Stimulated activated CD8-positive, alpha-beta memory T cell treated with anti-CD3 and anti-CD28 coated beads, Interleukin-2, amount 100 ng/mL, for 1 hour (primary cell): ENCODE measurements at places on chromosomes 2 and 18.
A peak's percentile ranks its signal among the peaks of the same experiment; 100 is the strongest.

- DNase-seq = no peak
These were observed 84.7 kb upstream of the PELI1 start for GRCh38 chr2:64228918-64229317.

DNA sequence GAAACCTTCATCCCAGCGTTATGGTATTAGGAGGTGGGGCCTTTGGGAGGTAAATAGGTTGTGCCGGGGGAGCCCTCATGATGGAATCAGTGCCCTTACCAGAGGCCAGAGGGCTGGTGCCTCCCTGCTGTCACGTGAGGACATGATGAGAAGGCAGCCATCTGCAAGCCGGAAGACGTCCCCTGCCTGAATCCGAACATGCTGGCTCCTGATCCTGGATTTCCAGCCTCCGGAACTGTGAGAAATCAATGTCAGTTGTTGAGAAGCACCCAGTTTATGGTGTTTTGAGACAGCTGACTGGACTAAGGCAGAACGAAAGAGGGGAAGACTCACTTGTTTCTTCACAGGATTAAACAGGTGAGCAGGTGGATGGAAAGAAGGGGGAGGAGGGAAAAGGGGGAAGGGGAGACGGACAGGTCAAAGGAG lies 13.0 kb upstream of the KLF11 start:
- no peak for DNase-seq

DNA sequence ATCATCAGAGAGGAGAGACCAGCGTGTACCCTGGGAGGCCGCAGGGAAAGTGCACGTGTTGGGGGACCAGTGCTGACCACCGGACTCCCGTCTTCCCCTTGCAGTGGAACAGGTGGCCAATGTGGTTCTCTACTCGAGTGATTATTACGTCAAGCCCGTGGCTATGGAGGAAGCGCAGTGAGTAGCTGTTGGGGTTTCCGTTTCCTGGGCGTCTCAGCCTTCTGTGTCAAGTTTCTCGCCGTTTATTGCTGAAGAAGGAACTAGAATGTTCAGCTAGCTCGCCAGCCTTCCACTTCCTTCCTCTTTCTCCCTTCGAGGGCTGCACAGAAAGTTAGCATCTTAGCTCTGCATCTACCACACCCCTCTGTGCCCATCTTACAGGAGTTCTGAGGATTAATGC lies 22.8 kb upstream of the DGKD start:
- DNase-seq = peak; percentile 57

DNA sequence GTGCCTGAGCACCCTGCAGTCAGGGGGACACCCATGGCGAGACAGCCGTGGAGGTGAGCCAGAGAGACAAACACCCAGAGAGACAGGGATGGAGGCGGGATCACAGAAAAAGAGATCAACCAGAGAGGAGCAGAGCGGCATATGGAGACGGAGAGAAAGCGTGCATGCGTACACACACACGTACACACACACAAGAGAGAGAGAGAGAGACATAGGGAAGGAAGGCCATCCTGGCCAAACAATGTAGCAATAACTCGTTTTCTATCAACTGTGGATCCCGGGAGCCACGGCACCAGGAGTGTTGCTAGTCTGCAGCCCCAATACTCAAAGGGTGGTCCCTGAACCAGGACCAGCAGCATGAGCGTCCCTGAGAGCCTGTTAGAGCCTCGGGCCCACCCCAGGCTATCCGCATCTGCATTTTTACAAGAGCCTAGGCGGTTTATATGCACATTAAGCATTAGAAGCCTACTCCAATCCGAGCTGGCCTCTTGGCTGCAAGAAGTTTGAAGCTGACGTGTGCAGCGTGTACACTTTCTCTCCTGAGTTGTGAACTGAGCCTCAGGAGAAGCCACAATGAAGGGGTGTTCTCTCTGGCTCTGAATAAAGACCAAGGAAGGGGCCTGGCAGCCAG lies 50.1 kb upstream of the MYCN start:
- DNase-seq = no peak

- DNase-seq = no peak
These were observed 52.2 kb upstream of the B3GNT2 start for GRCh38 chr2:62143696-62144095.

- no peak for DNase-seq
These were observed 180.4 kb downstream of the TWIST2 start for GRCh38 chr2:239028253-239028619.

GRCh38 chr2:157375384-157375783 lies 49.8 kb upstream of the ERMN start:
- no peak for DNase-seq

- DNase-seq = no peak
These were observed 72.9 kb upstream of the PARD3B start for GRCh38 chr2:204472375-204472774.

- no peak for DNase-seq
These were observed 5.7 kb upstream of the TMEM178A start for GRCh38 chr2:39659765-39660611.

DNA sequence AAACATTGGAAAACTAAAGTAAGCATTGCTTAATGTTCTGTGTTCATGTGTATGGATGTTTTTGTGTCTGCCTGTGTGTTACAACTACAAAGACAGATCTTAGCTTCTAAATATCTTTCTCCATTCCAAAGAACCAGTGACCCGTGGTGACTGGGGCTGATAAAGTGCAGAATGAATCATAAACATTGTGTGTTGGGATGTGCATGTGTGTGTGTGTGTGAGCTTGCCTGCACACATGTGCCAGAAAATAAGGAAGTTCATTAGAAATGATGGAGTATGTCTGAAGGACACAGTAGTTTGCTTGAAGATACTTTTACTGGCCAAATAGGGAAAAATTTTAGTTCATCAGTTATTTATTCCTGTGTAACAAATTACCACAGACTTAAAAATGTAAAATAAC lies 756.6 kb upstream of the CELF4 start:
- DNase-seq = no peak

GRCh38 chr2:219638948-219639755 lies 11.7 kb downstream of the SLC4A3 start:
- DNase-seq = no peak

DNA sequence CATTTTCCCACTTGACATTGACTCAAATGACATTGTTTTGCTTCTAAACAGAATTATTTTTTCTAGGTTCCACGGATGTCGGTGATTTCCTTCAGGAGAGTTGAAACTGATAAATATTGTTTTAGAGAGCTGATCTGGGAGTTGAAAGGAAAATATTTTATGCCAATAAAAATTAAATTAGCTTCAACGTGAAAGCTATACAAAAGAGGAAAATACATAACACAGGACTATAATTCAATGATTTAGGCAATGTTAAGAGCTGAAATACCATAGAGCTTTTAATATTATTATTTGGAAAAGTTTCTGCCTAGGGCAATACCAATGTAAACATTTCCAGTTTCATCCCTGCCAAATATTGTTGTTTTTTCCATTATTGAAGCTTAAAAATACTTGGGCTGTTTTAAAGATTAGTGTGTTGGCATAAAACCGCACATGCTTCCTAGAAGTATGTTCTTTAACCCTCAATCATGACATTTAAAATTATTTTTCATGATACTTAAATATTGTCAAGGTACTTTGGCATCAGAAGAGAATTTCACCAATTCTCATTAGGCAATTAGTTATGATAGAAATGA lies 18.6 kb upstream of the PDE1A start:
- no peak for DNase-seq

DNA sequence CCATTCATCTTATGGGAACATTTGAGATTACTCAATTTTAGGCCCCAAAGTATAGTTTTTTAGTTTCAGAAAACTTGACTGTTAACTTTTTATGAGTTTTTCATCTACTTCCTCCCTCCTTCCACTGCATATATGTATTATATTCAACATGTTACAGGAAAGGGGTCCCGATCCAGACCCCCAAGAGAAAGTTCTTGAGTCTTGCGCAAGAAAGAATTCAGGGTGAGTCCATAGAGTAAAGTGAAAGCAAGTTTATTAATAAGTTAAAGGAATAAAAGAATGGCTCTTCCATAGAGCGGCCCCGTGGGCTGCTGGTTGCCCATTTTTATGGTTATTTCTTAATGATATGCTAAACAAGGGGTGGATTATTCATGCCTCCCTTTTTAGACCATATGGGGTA lies 172.6 kb downstream of the MCFD2 start:
- DNase-seq = no peak

DNA sequence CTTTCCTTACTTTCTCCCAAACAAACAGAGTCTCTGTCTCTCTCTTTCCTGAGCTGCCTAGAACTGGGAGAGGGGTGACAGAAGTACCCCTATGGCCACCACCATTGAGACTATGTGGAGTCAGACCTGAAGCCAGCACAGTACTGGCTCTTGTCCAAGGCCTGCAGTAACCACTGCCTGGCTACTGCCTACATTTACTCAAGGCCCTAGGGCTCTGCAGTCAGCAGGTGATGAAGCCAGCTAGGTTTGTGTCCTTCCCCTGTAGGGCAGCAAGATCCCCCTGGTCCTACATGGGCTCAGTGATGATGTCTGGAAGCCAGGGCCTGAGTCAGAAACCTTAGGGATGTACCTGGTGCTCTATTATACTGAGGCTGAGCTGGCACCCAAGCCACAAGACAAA lies 12.2 kb downstream of the MYO3B start:
- DNase-seq = no peak

DNA sequence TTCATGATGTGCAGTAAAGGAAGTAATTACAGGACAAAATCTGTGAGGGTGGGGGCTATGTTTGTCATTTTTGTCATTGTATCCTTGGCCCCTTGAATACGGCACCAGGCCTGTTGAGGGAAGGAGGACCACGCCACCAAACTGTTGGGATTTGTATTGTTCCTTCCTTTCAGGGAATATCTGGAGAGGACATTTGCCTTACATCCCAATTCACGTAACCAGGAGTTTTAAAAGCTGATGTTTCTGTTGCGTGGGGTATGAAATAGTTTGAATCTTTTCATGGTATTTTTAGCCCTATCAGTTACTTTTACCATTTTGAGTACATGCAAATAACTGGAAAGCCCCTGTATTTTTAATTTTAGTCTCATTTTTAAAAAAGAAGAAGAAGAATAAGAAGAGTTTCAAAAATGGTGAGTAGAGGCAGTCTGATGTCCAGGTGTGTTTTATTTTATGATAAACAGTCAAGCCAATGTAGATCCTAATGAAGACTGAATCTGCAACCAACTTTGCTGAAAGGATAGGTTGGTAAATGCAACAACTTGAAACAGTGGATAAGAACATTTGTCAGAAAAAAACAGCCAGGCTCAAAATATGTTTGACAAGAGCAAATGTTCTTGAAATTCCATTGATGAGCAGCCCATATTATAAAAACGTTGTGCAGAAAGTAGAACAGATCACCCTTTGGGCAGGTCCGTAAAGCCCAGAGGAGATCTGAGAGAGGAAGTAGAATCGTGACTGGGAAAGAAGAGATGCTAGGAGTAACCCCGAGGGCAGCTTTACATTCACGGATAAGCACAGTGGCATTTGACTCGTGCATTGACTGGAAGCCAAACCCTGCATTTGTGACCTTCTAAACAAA lies 54.5 kb downstream of the RASGRP3 start:
- DNase-seq = no peak

DNA sequence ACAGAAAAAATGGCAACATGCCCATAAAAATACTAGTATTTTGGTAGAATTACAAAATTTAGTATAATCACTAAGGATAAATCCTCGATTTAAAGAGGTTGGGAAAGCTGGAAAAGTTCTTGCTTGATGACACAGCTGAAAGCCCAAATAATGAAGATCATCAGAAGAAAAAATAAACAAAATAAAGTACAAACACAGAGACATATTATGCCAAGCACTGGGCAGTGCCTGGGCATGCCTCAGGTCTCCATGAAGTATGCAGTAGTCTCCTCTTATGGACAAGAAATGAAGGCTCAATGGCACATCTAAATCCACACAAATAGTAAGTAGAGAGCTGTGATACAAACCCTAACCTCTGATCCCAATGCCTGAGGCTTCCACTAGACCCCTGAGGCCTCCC lies 57.7 kb downstream of the RNU4ATAC start:
- no peak for DNase-seq

- DNase-seq = no peak
These were observed 26.8 kb upstream of the SPATA3 start for GRCh38 chr2:230968921-230969658.

- DNase-seq = no peak
These were observed 10.8 kb upstream of the PRLH start for GRCh38 chr2:237555560-237555959.

- DNase-seq = no peak
These were observed 7.1 kb upstream of the GRHL1 start for GRCh38 chr2:9944330-9944758.

GRCh38 chr2:161992531-161992930 lies 81.5 kb downstream of the DPP4 start:
- DNase-seq = peak; percentile 12

- no peak for DNase-seq
These were observed 108.1 kb downstream of the LYPD6 start for GRCh38 chr2:149438330-149438960.

DNA sequence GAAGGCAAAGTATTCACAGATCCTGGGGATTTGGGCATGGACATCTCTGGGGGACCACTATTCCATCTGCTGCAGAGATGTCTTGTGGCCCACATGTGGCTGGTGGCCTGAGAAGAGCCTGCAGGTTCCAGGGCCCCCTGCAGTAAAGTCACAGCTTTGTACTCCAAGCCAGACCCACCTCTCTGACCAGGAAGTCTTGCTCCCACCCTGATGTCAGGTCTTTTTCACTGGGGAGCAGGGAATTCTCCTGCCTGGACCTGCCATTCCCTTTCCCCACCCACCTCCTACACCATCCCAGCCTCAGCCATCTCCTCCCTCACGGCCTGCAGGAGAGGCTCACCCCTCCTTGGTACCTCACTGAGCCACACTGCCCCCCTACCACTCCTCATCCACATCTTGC lies 211.8 kb downstream of the SMAD2 start:
- DNase-seq = no peak

DNA sequence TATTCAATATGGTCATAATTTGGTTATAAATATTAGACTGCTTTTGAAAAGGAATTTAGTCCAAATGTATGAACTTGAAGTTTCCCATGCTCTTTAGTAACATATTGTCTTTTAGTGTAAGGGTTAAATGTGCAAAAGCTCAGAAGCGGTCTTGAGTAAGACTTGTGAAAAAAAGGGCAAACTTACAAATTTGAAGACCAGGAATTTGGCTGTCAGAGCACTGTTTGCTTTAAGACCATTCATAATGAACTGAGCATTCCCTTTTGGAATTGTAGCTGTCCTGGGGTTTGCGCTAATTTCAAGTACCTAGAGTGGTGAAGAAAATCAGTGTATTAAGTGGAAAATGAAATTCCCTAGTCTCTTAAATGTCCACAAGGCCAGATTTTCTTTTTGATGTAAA lies 6.9 kb upstream of the ZEB2 start:
- DNase-seq = no peak

- no peak for DNase-seq
These were observed 69.2 kb upstream of the WIPF1 start for GRCh38 chr2:174666845-174667244.

DNA sequence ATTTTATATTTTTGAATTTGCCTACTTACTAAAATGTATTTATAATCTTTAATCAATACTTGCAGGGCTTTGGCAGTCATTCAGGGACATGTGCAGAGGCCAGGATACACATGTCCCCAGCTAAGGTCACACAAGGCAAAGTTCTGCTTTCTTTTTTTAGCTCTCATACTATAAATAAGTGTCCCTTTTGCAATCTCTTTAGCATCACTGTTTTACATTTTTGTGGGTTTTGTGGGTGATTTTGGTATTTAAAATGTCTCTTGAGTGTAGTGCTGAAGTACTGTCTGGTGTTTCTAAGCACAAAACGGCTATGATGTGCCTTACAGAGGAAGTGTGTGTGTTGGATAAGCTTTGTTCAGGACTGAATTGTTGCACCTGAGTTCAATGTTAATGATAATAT lies 309.0 kb upstream of the GULP1 start:
- no peak for DNase-seq
